ENCODE measurements at places on chromosomes 2 and 18.

DNA sequence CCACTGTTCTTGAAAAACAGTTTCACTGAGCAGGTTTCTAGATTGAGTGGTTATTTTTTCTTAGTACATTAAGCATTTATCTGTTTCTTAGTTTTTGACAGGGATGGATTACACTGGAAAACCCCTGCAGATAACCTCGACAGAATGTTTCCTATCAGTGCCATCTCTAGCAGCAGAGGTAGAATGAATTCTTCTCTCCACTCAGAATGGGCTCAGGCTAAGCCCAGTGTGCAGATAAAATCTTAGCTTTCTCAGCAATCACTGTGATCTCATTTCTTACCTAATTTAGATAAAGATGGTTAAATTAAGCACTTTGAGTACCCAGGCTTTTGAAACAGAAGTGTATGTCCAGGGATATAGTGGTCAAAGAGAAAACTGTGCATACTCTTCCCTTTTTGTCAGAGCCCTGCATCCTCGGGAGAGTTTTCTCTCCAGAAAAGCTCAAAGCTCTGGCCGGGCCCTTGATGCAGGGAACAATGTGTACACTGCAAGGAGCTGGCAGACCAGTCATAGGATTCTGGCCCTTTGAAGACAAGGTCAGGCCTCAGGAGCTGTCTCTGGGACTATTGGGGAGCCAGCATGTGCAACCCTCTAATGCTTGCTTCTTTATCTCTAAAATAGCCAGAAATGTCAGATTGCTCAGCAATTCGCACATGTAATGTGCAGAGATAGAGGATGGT, 10.6 kb upstream of the AKAIN1 start:
- no peak for DNase-seq

DNA sequence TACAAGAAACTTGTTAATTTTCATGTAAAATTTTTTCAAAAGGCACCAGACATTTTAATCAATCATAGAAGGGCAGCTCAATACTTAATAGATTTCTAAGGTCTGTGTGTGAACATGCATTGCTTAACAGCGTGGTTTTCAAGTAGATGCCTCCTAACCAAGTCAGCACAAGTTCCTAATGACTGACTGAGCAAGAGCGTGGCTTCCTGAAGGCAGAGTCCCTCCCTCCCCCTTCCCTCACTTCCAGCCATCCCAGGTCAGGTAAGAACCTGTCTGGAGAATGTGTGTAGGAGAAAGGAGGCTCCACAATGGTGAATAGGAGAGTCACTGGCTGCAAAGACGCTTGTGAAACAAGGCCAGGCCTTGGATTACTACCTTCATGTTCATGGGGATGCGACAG, 33.5 kb upstream of the DAPL1 start:
- DNase-seq = no peak

- DNase-seq = no peak
Observed at GRCh38 chr18:4986066-4986465, 211.0 kb downstream of the AKAIN1 start.

DNA sequence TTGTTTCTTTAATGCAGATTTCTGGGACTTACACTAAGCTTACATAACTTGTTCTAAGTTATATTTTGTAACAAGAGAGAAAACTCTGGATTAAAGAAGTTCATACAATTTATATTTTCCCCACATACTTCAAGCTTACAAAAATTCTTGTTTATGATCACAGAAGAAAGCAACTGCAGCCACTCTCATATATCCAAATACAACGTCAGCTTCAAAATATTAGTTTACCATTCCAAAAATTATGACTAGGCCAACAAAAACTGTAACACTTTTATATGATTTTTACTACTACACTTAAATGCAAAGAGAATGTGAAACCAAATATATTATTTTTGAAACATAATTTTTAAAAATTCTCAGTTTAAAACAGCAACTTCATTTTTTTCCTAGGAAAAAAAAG, 30.9 kb downstream of the LPIN2 start:
- no peak for DNase-seq

DNA sequence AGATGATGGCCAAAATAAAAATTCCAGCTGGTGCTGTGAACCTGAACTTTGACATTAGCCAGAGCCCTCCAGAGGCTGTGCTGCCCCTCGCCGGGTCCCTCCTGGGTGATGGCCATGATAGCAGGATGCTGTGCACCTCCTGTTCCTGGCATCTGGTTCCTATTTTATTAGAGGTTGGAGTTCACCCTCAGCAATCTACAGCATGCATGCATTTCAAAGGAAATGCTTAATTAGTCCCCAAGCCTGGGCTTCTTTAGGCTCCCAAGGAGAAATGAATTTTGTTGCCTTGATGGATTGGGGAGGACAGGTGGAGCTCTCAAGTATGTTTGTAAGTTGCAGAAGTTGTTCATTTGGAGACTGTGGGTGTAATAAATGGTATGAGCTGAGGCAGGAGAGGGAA, 166.9 kb downstream of the GLI2 start:
- DNase-seq = no peak

DNA sequence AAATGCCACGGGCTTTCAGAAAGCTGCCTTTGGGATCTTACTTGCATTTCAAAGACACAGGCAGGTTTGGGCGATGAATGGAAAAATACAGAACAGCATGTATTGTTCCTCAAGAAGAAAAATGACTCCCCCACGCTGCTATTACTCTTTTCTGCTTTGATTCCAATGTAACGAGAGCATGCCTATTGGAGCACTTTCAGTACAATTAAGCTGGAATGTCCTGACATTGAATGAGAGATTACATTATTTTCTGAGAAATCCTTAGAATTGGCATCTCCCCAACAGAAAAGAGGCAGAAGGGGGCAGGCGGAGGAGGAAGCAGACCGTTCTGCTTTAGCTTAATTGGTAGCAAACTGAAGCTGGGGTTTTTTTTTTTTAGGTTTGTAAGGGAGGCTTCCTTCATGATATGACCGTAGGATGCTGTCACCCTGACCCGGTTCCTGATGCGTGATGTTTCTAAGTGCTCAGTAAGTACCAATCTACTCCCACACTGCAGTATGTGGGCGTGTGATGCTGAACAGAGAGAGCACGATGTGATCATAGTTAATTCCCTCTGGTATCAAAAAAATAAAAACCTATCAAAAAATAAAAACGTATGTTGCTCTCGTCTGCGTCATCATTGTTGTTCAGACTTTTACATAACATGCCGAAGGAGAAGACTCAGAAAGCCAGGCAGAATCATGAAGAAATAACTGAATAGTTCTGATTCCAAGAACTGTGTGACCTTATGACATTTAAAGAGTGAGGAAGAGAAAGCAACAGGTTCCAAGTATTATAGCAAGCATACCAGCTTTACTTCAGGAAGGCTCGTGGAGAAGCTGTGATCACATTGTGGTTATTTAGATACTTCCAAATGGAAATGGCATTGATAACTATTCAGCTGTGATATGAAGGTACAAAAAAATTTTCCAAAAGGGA, 40.5 kb downstream of the LONRF2 start:
- DNase-seq = no peak

GRCh38 chr18:69399253-69399652, 1.4 kb upstream of the DOK6 start:
- DNase-seq = no peak

- DNase-seq = no peak
Observed at GRCh38 chr2:15756882-15757819, 165.5 kb downstream of the DDX1 start.

DNA sequence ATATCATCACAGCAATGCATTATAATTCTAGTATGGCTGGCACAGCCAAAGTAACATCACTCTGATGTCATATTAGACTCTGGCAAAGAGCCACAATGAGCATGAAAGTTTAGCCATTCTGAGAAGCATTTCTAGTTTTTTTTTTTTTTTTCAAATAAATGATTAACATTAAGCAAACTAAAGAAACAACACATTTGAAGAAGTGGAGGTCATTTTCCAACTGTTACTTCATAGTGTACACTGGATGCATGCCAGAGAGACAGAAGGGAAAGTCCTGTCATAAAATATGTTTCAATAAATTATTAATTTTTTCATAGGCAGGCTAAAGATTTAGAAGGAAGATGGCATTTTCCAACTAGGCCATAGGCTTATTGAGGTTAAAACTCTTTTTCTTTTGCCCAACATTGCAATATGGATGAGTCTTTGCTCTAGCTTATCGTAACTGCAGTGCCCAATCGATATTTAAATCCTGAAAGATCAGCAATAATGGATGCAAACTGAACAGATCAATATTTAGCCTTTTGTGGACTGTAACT, 1630.4 kb upstream of the ACVR2A start:
- no peak for DNase-seq

GRCh38 chr2:46163098-46163430, 134.1 kb upstream of the EPAS1 start:
- no peak for DNase-seq

GRCh38 chr2:68465081-68465916, 1.8 kb downstream of the FBXO48 start:
- DNase-seq = no peak

GRCh38 chr2:10665833-10666232, 23.9 kb downstream of the NOL10 start:
- DNase-seq = no peak

DNA sequence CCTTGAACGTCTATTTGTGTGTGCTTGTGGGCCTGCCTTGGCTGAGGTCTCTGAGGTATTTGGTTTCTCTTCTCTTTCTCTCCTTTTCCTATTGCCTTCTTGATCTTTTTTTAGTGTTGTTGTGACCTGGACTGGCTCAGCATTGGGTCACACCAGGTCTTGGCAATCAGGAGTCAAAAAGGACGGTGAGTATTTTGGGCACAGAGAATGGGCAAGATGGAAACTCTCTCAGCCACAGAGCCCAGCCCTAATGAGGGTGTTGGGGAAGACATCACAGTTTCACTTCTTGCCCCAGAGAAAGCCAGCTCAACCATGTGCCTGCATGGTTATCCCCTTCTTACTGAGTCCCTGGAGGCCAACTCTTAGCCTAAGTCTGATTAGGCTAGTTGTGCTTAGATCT, 13.7 kb upstream of the INO80C start:
- no peak for DNase-seq

- no peak for DNase-seq
Observed at GRCh38 chr18:11981543-11982366, 448 bp downstream of the IMPA2 start.

DNA sequence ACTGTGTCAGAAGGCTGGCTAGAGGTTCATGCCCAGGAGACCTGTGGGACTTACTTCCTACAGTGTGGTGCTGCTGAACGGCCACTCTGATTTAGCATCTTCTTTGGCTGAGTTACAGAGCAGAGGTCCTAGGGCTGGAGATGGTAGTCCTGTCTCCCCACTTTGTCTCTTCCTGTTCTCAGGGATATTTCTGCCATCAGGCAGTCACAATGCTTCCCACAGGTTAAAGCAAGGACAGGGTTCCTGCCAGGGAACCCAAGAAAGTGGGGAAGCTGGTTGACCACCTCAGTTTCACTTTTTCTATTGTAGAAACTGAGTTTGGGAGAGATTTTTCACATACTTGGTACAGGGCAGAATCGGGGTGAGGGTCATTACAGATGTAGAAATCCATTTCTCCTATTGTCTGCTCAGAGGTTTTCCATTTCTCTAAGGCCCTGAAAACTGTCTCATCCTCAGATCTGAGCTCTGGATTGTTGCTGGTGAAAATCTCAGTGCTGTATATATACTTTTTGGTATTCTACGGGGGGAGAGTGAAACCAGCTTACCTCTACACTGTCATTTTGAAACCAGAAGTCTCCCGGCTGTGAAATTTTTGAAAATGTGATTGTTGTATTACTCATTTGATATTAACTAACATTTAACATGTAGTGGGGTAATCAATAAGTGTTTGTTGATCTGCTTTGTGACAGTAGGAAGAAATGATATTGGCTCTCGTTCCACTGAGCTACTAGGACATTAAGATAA, 37.0 kb upstream of the MEP1B start:
- DNase-seq = no peak

DNA sequence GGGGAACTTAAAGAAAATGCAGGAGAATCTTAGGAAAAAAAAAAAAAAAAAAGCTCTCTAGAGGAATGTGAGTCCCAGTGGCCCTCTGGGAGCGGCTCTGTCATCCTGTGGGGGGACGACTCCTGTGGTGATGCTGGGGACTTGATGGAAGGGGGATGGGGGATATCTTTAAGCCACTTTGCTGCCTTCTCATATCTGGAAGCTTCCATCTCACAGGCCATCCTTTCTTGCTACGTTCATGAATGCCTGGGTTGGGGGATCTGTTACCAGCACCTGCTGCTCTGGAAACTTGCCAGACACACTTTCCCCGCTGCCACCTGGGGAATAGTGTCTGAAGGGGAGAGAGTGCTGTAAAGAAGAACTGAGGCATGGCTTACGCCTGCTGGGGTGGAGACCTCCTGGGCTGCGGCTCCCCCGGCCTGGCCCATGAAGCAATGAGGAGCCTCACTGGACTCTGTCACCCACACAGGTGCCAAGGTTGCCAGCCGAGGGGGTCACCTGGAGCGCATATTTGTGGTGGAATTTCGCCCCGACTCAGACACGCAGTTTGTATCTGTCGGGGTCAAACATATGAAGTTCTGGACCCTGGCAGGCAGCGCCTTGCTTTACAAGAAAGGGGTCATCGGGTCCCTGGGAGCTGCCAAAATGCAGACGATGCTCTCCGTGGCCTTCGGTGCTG, 92.8 kb downstream of the RTN4 start:
- DNase-seq = peak; percentile 85

DNA sequence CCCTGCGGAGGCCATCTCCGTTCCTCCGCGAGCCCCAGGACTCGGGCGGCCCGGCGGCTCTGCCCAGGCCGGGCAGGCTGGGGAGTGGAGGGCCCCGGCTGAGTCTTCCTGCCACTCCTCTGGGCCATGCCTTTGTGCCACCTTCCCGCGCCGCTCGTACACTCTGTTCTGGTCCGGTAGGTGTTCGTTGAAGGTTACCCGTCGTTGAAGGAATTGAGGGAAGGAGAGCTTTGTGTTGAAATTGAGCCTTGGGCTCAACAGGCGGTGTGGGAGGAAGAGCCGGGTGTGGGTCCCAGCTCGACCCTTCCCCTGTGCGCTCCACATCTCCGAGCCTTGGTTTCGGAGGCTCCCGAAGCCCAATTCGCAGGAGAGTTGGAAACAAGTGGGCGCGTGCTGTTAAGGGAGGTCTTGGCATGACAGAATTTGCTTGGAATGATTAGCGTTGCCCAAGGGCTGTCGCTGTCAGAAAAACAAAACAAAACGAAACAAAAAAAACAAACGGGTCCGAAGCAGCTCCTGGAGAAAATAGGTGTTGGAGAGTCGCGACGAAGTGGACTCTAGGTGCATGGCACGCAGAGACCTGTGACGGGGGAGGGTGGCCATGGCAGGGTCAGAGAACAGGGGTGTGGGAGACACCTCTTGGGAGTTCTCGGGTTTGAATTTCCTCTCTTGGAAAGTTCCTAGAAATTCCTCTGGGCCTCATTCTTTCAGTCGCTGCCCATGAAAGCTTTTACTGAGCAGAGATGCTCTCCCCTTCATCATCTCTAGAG, 1.2 kb upstream of the MZT2A start:
- no peak for DNase-seq

- DNase-seq = peak; percentile 45
Observed at GRCh38 chr2:96773922-96774321, 13.2 kb downstream of the CNNM4 start.

Measured in NCI-H2171 (cell line).